Anterior cingulate cortex (tissue), 58 donors: ENCODE measurements at places on chromosomes 16 and 17.

- no peak for DNase-seq
These were observed 14.4 kb upstream of the ATP2A3 start for GRCh38 chr17:3978421-3979289.

- DNase-seq: peak; percentile 80
These were observed 219.5 kb downstream of the NTN1 start for GRCh38 chr17:9240659-9241370.

- no peak for DNase-seq
These were observed 164.4 kb upstream of the TBX2 start for GRCh38 chr17:61235001-61235826.

DNA sequence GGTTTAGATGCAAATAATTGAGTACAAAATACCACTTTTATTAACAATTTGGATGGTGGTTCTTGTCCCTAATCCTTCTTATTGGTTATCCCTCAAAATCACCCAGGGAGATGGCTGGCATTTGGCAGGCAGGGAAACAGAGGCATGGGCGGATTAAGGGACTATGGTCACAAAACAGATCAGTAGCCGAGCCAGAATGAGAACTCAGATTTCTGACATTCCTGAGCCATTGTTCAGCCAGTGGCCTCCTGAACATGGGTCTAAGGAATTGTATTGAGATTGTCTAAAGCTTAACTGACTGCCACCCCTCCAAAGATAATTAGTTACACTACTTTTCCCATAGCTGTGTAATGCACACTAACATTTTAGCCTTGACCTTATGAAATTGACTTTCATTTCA lies 88.4 kb downstream of the CHD9NB start:
- DNase-seq: no peak

DNA sequence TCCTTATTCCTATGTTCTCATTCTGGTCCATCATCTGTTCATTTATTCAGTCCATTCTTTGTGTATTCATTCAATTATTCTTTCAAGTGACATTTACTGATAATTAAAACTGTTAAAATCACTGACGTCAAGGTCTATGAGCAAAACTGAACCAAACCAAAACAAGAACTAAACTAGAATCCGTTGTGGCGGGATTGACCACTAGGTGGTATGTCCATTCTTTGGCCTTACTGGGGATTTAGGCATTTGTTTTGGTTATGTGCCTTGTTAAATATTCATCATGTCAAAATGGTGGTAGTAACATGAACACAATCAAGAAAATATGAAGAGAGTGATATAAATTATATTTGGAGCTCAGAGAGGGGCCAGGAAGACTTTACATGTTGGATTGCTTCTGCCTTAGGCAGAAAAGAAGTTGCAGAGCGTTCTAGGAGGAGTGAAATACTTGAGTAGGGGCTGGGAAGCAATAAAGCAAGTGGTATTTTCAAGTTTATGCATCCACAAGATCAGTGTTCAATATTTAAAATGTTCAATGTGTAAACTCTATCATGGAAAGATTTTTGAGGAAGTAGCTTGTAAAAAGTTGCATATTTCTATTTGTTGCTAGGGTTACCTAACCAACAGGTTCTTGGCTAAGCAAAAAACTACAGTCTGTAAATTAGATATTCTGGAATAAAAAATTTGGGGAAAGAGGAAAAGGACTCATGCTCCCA lies 129.0 kb downstream of the CDH13 start:
- DNase-seq: no peak

- DNase-seq: no peak
These were observed 259.4 kb upstream of the TNRC6C start for GRCh38 chr17:77698903-77699623.
